ENCODE measurements at places on chromosomes 5 and 9.

DNA sequence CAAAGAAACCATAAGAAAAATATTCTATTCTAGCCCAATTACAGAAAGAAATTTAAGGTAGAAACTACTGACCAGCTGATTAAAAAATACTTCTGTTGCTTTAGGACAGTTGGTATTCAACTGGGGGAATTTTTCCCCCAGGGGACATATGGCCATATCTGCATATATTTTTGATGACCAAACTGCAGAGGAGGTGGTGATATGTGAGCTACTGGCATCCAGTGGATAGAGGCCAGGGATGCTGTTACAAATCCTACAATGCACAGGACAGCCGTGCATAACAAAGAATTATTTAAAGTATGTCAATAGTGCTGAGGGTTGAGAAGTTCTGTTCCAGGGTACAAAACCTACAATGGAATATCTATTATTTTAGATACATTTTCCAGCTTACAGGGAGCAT, 24.0 kb downstream of the ZFR start:
- DNase-seq, result no peak

- no peak for DNase-seq
These were observed 287.1 kb downstream of the IZUMO3 start for GRCh38 chr9:24258626-24259025.

- no peak for DNase-seq
These were observed 75.1 kb upstream of the SMIM23 start for GRCh38 chr5:171710451-171711024.

GRCh38 chr9:13532407-13532806, 252.9 kb upstream of the MPDZ start:
- no peak for DNase-seq

- DNase-seq, result no peak
These were observed 156.4 kb downstream of the SPOCK1 start for GRCh38 chr5:137342764-137343163.

GRCh38 chr9:109767404-109767803, 12.6 kb upstream of the PALM2AKAP2 start:
- DNase-seq, result no peak

DNA sequence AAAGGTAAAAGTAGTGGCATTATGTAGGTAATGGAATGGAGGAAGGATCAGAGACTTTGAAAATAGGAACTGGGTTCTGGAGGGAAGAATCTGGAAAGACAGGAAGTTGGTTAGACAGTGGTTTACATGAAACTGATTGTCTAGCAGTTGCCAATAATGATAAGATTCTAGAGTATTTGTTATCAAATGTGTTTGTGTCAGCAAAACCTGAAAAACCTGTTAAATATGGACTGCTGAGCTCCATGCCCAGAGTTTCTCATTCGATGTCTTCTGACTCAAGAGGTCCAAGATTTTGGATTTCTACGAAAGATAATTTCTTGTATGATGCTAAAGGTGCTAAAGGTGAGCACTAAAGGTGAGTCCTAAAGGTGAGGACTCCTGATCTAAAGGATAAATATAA, 515.0 kb upstream of the TUSC1 start:
- DNase-seq, result no peak

- DNase-seq, result no peak
These were observed 548.8 kb upstream of the IZUMO3 start for GRCh38 chr9:25094518-25094917.

DNA sequence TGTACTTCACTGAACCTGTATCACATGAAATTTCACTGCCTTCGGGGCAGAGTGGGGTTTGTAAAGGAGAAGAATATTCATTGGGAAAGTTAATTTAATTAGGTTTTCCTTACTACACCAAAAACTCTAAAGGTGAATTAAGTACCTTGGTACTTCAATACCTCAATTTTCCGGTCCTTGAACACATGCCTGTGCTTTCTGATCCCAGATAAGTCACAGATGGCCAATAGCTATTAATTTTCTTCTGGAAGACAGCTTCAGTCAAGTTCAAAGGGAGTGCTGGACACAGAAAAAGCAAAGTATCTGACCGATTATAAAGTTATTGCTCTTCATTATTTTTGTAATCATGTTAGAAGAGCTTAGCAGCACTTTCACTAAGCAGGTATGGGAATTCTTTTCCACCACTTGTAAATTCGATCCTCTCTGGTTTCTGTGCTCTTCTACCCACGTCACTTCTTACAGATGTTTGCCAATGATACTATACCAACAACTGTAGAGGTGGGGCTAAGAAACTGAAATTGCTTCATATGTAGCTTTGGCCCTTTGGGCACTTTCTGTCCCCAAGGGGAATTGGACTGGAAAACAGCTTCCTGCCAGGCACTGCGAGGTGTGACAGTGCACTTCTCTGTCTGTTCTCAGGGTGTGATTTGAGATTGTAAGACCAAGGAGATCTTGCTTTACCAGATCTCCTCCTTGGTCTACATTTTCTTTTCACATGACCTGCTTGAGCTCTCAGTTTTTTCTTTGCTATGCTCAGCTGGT, 164.0 kb downstream of the CCDC192 start:
- no peak for DNase-seq

GRCh38 chr5:26237489-26237888, 800.9 kb downstream of the CDH9 start:
- DNase-seq, result no peak

DNA sequence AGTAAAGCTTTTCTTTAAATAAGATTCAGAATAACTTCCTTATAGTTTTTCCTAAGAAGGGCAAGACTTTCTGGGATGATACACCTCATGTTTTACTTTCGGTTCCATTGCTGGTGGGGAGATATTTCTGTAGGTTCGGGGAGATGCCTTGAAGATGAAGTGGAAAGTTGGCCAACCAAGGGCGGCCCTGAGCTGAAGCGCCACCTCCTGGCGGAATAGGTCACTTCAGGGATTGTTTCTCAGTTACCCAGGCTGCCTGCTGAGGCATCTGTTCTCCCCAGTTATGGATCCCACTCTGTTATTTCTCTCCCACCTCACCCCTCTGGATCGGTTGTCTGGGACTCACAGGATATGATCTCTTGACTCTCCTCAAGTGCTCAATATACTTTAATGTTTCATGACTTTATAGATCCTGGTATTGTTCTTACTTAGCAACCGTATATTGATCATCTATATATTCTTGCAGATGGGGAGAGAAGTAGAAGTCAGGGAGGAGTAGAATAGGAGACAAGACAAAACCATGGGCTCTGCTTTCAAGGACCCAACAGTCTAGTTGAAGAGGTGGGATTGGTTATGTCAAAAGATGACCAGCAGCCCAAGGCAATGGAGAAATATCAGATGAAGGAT, 23.4 kb downstream of the MEGF10 start:
- no peak for DNase-seq

DNA sequence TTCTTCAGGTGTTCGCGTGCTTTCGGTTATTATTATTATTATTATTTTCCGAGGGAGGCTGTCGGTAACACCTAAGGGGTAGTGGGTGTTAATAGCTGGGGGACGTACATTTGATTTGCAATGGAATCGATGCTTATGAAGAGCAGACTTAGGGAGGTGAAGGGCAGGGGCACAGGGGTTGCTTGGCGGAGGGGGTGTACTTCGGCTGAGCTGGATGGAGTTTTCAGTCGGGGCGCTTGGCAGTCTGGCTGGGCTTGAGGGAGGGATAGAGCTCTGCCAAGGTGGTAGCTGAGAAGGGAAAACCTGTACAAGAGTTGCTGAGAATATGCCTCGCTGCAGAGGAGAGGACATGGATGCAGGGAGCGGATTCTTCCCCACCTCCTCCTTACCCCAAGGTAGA, 617 bp upstream of the PTPRD start:
- no peak for DNase-seq

GRCh38 chr5:156328766-156329165, 1.8 kb downstream of the SGCD start:
- DNase-seq, result no peak

DNA sequence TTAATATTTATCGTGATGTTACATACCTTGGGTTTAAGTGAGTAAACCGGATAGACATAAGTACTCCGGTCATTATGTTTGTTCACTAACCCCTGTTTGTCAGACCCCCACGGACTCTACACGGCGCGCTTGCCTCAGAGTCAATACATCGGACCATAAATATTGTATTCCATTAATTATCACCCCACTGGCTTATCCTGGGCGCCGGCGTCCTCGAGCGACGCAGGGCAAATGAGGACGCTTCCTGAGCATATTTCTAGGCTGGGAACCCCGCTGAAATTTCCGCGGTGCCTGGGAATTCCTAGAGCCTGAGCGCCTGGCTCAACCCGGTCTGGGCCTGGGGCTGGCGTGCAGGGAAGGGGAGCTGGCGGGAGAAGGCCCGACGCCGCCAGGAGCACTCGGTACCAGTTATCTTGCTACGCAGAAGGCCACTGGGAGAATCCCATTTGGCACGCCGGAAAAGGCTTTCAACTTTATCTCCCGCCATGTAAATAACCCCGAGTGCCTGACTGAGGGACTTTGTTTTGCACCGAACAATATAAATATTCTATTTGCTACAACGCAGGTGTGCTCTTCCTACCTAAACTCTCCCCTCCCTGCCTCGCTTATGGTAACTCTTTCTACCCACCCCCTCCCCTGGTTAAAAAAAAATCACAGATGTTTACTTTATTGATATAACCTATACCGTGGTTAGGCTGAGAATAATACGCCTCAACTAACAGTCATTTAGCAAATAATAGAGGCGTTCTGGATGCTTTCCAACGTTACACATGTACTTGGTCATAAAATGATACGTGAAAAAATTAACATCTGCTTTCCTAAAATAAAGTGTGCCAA, 19.4 kb downstream of the NR2F1 start:
- DNase-seq, result peak; percentile 17

GRCh38 chr5:73265641-73266040, 92.6 kb downstream of the TMEM174 start:
- DNase-seq, result no peak

DNA sequence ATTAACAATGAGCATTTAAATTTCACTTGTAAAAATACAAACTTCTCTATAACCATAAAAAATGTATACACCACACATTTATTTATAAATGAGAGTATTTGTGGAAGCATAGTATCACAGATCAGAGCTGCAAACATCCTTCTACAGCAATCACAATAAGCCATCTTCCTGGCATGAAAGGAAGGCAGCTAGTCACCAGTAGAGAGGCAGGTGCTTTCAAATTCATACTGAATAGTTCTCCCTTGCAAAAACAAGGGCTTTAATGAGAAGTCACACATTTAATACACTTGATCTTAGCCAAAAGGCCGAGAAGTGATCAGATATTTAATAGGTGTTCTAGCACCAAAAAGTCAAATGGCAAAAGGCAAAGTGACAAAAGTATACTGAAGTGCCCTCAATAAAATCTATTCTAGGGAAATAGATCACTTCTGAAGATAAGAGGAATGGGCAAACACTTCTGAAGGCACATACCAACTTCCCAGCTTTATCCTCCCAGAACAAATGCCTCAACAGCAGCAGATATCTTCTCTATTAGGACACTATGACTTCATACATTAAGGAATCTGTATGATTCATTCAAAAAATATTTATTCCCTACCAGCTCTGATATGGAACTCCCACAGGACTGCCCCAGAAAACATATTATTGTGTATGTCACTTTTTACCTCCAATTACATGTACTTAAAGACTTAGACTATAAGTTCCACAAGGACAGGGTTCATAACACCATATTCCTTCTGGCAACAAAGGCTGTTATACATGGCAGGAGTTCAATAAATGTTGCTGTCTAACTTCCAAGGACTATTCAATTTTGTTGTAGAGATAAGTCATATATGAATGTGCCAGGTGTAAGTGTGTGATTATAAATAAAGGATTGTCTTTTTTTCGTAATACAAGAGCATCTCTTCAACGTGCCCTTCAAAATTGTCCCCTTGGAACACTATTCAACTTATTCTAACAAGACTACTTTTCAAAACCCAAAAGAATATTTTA, 31.7 kb downstream of the MAPKAP1 start:
- DNase-seq, result no peak

DNA sequence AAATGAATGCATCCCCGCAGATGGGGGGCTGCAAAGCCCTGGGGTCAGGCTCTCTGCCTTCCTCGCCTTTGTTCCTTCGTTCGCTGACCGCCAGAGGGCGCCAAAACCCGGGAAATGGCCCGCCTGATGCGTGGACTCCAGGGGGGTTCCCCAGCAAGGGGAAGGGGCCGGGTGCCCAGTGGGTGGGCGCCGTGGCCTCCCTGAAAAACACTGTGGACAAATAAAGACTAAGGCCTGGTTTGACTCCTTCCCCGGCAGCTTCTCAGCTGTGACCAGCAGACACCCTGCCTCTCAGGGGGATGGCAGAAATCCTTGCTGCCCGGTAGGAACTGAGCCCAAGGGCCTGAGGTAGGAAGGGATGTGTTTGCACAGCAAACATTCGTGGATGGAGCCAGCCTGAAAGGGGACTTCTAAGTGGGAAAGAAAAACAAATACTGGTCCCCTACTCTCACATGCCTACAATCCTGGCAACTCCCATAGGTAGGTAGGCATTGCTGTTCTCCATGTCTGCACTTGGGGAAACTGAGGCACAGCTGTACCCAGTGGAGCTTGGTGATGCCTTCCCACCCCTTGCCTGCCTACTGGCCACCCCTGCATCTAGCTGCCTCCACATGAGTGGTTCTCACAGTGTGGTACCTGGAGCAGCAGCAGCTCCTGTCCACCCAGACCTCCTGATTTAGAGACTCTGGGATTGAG, 57.7 kb downstream of the DUSP1 start:
- no peak for DNase-seq

GRCh38 chr9:19117039-19117716, 10.1 kb downstream of the PLIN2 start:
- no peak for DNase-seq

- peak; percentile 17 for DNase-seq
These were observed 372.0 kb upstream of the KIF2A start for GRCh38 chr5:61933787-61934626.

GRCh38 chr5:172603251-172603806, 37.7 kb upstream of the NEURL1B start:
- DNase-seq, result no peak

- DNase-seq, result no peak
These were observed 5.6 kb upstream of the IL3 start for GRCh38 chr5:132054697-132055440.

- no peak for DNase-seq
These were observed 246.8 kb downstream of the ARRDC3 start for GRCh38 chr5:91136271-91136670.

DNA sequence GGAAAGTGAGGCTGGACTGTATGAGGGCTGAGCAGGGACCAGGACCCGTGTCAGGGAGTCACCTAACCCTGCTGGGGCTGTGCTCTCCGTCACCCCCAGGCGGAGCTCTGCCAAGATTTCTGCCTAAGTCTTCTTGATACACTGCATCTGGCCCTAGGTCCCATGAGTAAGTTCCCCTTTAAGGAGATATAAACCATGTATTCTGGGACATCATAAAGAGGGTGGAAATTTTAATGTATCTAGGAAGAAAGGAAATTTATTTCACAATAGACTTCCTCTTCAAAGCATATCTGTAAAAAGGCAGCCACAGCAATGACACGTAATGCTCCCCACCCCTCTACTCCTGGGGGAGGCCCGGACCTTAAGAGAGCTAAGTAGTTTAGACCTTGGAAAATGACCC, 183.4 kb downstream of the FBXL7 start:
- DNase-seq, result no peak

GRCh38 chr9:86135371-86135770, 36.0 kb upstream of the GOLM1 start:
- no peak for DNase-seq

All from NCI-H446 treated with DMSO at 0.1 percent for 48 hours (cell line).